Activated T-cell treated with anti-CD3 and anti-CD28 coated beads, Interleukin-2, amount 50 U/mL, for 72 hours (primary cell): ENCODE measurements at places on chromosomes 2 and 18. TPM values are rescaled to one million over a fixed set of nuclear protein-coding genes. Genes with fewer than 3 reads are reported as not detected.

IMPACT gene
- total RNA-seq, result 27.6 TPM

SERPINB11 gene
- total RNA-seq, result not detected

PAX3 gene
- total RNA-seq, result not detected

GRHL1 gene
- total RNA-seq, result 1.1 TPM
